ENCODE measurements at places on chromosomes 5 and 9.
A peak's percentile ranks its signal among the peaks of the same experiment; 100 is the strongest.

GRCh38 chr9:100515578-100516494 lies 42.9 kb downstream of the TMEFF1 start:
- no peaks in the 10 kb centered on the region for H3K4me1 ChIP-seq
- peaks cover under 1% of the 10 kb centered on the region for H3K36me3 ChIP-seq
- H3K27me3 ChIP-seq, result no peaks in the 10 kb centered on the region
- no peak overlapping the region for H3K4me3 ChIP-seq
- no peak for DNase-seq

- H3K4me1 ChIP-seq, result no peaks in the 10 kb centered on the region
- no peaks in the 10 kb centered on the region for H3K36me3 ChIP-seq
- no peak for DNase-seq
- H3K27ac ChIP-seq, result no peak overlapping the region
- H3K4me3 ChIP-seq, result no peak overlapping the region
- no peaks in the 10 kb centered on the region for H3K27me3 ChIP-seq
Measured at GRCh38 chr9:17978773-17979172, 399.9 kb downstream of the SH3GL2 start.

DNA sequence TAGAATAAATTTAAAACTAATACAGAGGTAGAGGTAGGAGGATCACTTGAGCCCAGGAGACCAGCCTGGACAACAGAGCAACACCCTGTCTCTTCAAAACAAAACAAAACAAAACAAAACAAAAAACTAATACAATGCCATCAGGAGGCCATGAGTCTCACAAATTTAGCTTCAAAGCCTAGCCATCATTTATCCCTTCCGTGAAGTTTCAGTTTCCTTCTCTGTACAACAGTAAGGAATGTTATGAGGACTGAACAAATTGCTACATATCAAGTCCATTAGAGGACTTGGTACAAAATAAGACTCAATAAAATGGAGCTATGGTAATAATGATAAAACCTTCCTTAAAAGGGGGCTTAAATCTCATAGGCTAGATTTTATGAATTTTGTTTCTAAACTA lies 60.8 kb downstream of the MAPKAP1 start:
- H3K4me3 ChIP-seq, result peak overlapping the region; percentile 40
- peaks cover 69% of the 10 kb centered on the region for H3K4me1 ChIP-seq
- H3K27ac ChIP-seq, result peak overlapping the region; percentile 74
- DNase-seq, result no peak

GRCh38 chr5:21806943-21807342 lies 1046.2 kb downstream of the CDH12 start:
- no peaks in the 10 kb centered on the region for H3K36me3 ChIP-seq
- no peaks in the 10 kb centered on the region for H3K4me1 ChIP-seq
- no peak overlapping the region for H3K27ac ChIP-seq
- no peaks in the 10 kb centered on the region for H3K27me3 ChIP-seq
- no peak for DNase-seq
- H3K4me3 ChIP-seq, result no peak overlapping the region

GRCh38 chr5:126924331-126925033 lies 105.9 kb downstream of the MARCHF3 start:
- no peaks in the 10 kb centered on the region for H3K4me1 ChIP-seq
- H3K4me3 ChIP-seq, result no peak overlapping the region
- no peaks in the 10 kb centered on the region for H3K36me3 ChIP-seq
- no peaks in the 10 kb centered on the region for H3K27me3 ChIP-seq

DNA sequence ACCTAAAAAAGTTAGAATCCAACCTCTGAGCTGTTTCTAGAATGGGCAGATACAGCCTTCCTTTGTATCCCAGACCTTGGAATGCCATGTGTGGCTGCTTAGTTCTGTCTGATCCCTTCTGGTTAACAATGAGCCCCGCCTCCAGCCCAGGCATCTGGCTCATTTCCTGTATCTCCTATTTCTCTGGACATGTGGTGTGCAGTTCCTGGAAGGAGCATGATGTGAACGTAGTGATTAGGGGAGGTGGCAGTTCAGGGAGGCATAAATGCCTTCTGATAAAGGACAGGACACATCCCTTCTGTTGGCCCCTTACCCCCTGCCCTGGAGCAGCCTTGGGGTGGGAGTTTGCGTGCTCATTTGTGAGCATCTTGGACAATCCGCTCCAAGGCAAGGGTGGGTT lies 243.0 kb downstream of the ZSWIM6 start:
- no peak overlapping the region for H3K4me3 ChIP-seq
- DNase-seq, result no peak
- H3K27ac ChIP-seq, result no peak overlapping the region
- H3K4me1 ChIP-seq, result no peaks in the 10 kb centered on the region
- no peaks in the 10 kb centered on the region for H3K36me3 ChIP-seq
- H3K27me3 ChIP-seq, result no peaks in the 10 kb centered on the region

DNA sequence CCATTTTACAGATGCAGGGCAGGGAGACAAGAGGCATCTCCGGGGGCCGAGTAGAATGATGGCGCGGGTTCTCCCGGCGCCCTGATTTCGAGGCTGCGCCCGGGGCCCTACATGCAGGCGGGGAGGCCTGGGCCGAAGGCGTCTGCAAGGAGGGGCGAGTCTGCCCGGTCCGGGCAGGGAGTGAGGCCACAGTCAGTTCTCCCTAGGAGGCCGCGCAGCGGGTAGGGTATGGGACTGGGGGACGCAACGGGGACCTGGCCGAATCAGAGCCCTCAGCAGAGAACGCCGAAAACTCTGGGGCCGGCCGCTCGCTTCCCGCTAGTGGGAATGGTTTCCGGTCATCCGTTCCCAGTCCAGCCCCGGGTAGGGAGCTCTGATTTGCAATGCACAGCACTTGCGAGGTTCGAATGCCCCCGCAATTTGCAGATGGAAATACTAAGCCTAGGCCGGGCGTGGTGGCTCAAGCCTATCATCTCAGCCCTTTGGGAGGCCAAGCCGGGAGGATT lies 6.4 kb downstream of the TLX3 start:
- no peak overlapping the region for H3K4me3 ChIP-seq
- H3K27ac ChIP-seq, result no peak overlapping the region
- peaks cover 22% of the 10 kb centered on the region for H3K4me1 ChIP-seq
- H3K36me3 ChIP-seq, result no peaks in the 10 kb centered on the region
- no peak for DNase-seq

DNA sequence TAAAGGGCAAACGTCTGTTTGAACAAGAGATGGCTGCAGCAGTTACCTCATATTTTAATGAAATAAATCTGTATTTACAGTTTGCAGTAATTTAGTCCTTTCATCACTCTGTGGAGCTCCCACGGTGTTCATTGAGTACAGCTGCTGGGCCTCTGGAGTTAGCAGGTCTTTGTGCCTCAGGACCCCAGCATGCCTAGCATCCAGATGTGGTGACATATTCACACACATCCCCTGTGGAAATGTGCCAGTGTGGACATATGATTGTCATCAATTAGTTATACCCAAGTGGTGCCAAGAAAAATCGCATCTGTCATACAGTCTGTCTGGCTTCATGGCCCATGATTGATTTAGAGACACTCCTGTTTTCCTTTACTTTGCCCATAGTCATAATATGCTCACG lies 77.3 kb downstream of the NNT start:
- peaks cover 32% of the 10 kb centered on the region for H3K36me3 ChIP-seq
- H3K4me1 ChIP-seq, result peaks cover 7% of the 10 kb centered on the region
- H3K4me3 ChIP-seq, result no peak overlapping the region
- no peaks in the 10 kb centered on the region for H3K27me3 ChIP-seq

- no peak overlapping the region for H3K27ac ChIP-seq
- H3K27me3 ChIP-seq, result peaks cover 2% of the 10 kb centered on the region
Measured at GRCh38 chr9:122204055-122204454, 24.7 kb downstream of the LHX6 start.

DNA sequence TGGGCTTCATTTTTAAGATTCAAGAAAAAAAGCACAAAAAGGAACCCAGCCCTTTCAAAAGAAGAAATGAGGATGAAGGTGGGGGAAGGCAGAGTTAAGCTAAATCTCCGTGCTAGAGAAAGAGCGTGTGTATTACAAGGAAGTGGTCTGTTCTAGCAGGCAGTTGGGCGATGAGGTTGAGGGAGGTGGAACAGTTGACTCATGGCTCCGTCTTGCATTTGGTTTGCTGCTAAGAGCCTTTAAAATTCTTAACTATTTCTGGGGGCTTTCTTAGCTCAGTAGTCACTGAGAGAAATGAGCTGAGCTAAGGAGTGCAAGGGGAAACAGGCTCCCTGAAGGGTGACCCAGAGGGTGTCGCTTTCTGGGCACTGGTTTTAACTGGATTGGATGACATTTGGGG lies 117.4 kb downstream of the GCNT1 start:
- H3K36me3 ChIP-seq, result no peaks in the 10 kb centered on the region
- H3K27me3 ChIP-seq, result peaks cover 30% of the 10 kb centered on the region
- H3K27ac ChIP-seq, result peak overlapping the region; percentile 48
- DNase-seq, result peak; percentile 87

DNA sequence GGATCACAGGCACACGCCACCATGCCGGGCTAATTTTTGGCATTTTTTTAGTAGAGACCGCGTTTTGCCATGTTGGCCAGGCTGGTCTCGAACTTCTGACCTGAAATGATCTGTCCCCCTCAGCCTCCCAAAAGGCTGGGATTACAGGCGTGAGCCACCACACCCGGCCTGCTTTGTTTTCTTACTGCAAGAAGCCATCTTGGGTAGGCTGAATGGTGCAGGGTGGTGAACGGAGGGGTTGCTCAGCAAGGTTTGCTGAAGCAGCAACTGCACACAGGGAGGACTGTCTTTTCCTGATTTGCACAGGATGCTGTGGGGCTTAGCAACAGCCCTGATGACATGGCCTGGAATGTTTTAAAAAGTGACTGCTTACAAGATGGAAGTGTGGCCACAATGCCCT lies 10.7 kb downstream of the ZNF354B start:
- DNase-seq, result no peak
- H3K27ac ChIP-seq, result no peak overlapping the region
- no peaks in the 10 kb centered on the region for H3K27me3 ChIP-seq
- H3K36me3 ChIP-seq, result peaks cover 99% of the 10 kb centered on the region

GRCh38 chr9:117214416-117214815 lies 200.4 kb downstream of the ASTN2 start:
- H3K27ac ChIP-seq, result no peak overlapping the region
- no peak overlapping the region for H3K4me3 ChIP-seq
- H3K4me1 ChIP-seq, result no peaks in the 10 kb centered on the region
- no peak for DNase-seq
- no peaks in the 10 kb centered on the region for H3K36me3 ChIP-seq

DNA sequence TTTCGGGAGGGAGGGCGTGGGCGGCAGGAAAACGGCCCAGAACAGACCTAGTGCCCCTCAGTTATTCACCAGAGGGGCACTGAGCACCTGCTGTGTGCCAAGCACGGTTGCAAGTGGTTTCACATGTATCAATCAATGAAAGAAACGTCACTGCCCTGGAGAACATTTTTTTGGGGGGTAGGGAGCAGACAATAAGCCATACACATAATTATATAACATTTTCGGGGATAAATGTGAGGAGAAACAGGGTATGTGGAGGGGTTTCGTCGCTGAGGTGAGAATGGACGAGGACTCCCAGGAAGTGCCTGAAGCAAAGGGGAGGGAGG lies 444 bp upstream of the ZNF354A start:
- no peak overlapping the region for H3K27ac ChIP-seq
- H3K4me3 ChIP-seq, result peak overlapping the region; percentile 70
- H3K4me1 ChIP-seq, result peaks cover 10% of the 10 kb centered on the region
- no peak for DNase-seq
- H3K27me3 ChIP-seq, result no peaks in the 10 kb centered on the region

- no peaks in the 10 kb centered on the region for H3K27me3 ChIP-seq
- H3K4me1 ChIP-seq, result no peaks in the 10 kb centered on the region
- no peak overlapping the region for H3K27ac ChIP-seq
- H3K4me3 ChIP-seq, result no peak overlapping the region
- no peaks in the 10 kb centered on the region for H3K36me3 ChIP-seq
Measured at GRCh38 chr9:8622222-8622802, 822.7 kb upstream of the DMAC1 start.

- no peaks in the 10 kb centered on the region for H3K27me3 ChIP-seq
- no peak for DNase-seq
- H3K36me3 ChIP-seq, result peaks cover 17% of the 10 kb centered on the region
- H3K4me3 ChIP-seq, result no peak overlapping the region
- peaks cover 55% of the 10 kb centered on the region for H3K4me1 ChIP-seq
Measured at GRCh38 chr9:110156416-110156815, 51.5 kb downstream of the C9orf152 start.

DNA sequence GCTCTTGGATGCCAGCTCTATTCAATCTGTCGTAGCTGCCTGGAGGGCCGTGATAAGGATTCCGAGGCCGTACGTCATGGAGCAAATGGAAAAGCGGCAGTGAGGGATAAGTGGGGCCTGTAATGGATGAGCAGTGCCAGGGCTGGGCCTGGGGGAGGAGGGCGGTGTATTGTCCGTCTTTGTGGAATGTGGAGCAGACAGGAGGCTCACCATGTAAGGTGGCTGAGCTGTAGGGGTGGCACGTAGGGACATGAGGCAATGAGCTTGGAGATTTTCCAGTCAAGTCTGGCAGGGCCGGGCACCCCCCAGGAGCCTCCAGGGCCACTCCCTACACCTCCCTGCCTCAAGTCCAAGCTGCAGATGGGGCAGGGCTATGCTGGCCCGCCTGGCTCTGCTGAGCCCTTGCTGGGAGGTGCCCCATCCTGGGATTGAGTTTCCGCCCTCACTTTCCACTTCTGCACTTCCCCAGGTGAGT lies 29.2 kb downstream of the NCS1 start:
- no peak overlapping the region for H3K4me3 ChIP-seq
- H3K4me1 ChIP-seq, result no peaks in the 10 kb centered on the region
- no peak overlapping the region for H3K27ac ChIP-seq

GRCh38 chr5:110021251-110021650 lies 331.5 kb downstream of the MAN2A1 start:
- H3K27me3 ChIP-seq, result no peaks in the 10 kb centered on the region
- no peak for DNase-seq
- H3K4me3 ChIP-seq, result no peak overlapping the region
- H3K36me3 ChIP-seq, result no peaks in the 10 kb centered on the region
- no peak overlapping the region for H3K27ac ChIP-seq

GRCh38 chr5:85741972-85742371 lies 875.8 kb upstream of the COX7C start:
- no peaks in the 10 kb centered on the region for H3K4me1 ChIP-seq
- no peaks in the 10 kb centered on the region for H3K27me3 ChIP-seq
- H3K27ac ChIP-seq, result no peak overlapping the region
- DNase-seq, result no peak

DNA sequence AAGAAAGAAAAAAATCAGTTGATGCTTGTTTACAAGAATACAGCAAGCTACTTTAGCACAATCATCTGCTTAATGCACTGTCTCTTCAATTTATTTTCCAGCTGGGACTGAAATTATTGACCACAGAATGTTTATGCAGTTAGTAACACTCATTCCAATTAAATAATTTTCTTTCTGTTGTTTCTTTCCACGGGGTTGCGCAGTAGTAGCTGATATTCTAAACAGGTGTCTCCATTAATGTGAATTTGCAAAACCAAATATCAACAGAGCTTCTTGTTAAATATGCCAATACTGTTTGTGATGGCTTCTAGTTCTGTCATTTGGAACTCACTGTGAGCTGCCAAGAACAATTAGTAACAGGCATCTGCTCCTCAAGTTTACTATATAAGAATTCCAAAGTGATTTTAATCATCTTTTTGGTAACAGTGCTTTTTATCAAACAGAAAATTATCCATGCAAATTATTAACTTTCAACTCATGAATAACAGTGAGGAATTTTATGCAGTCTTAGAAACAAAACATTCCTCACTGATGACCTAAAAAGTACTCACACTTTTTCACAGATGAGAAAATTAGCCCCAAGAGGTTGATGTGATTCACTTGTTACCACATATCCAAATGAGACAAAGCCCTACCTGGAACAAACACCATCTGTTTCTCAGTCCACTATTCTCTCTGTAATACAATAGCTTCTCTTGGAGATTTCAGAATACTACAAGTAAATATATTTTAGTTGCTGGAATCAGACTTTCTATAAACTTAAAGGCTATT lies 567.6 kb upstream of the RGMB start:
- no peaks in the 10 kb centered on the region for H3K36me3 ChIP-seq
- no peak for DNase-seq
- no peaks in the 10 kb centered on the region for H3K4me1 ChIP-seq
- H3K4me3 ChIP-seq, result no peak overlapping the region
- H3K27me3 ChIP-seq, result no peaks in the 10 kb centered on the region
